Central memory CD4-positive, alpha-beta T cell (primary cell): ENCODE measurements at places on chromosomes 1 and 21.

GRCh38 chr1:15668089-15668754 is 15.9 kb upstream of the PLEKHM2 start:
- DNase-seq: no peak

DNA sequence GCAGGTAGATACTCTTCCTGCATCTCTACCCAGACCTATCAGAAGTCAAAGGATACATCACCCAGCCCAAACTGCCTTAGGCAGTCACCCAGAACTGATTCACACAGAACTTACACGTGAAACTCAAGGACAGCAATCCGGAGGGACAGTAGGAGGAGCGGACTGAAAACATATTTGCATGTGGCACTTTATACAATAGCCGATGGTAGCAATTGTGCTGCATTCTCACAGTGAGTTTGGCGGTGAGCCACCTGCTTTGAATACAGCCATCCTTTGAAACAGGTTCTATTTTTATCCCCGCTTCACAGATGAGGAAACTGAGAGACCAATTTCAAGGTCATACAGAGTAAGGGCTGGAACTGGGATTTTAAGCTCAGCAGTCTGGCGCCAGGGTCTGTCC is 69.5 kb downstream of the EDEM3 start:
- DNase-seq: no peak

DNA sequence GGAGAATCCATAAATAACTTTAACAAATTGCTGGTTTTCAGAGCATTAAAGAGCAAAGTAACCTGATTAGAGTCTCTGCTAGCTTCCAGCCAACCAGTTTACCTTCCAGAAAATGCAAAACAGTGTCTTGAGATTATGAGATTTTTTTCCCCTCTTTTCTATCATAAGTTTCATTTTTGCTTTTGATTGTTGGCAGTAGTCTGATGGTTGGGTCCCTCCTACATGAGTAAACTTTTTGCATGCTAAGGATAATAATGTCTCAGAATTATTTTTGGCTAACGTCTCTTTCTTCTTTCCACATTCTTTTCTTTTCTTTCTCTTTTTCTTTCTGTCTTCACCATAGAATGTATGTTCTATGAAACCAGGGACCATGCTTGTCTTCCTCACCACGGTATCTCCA is 6.3 kb upstream of the ADAMTS5 start:
- no peak for DNase-seq

GRCh38 chr1:109133815-109134214 is 19.9 kb downstream of the ELAPOR1 start:
- DNase-seq: no peak

DNA sequence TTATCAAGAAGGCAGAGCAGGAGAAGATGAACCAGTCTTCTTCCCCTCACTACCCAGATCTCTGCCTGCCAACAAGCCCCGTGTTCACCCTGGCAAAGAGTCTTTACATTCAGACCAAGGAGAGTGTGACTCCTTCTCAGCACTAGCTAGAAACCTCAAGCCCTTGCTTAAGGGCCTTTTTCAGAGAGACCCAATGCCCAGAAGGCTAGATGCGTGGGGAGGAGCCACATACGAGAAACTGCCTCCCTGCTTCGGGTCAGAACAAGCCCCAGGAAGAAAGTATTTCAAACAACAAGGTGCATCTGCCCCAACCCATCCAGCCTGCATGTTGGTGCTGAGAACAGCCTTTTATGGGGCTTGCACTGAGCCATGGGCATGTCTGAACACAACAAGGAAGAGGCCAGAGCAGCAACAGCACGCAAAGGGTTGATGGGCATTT is 152.7 kb upstream of the CAMK1G start:
- no peak for DNase-seq

- DNase-seq: no peak
Measured at GRCh38 chr1:161987872-161988271, 35.8 kb downstream of the OLFML2B start.

DNA sequence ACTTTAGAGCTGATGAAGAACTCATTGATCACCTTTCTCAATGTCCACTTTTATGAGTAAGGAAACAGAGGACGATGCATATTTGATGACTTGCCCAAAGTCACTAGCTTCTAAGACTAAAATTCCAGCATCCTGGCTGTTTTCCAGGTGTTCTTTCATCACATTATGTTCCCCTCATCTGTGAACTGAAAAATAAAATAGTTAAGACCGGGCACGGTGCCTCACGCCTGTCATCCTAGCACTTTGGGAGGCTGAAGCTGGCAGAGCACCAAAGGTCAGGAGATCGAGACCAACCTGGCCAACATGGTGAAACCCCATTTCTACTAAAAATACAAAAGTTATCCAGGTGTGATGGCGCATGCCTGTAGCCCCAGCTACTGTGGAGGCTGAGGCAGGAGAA is 297.5 kb downstream of the DUSP10 start:
- DNase-seq: no peak

GRCh38 chr21:44548381-44548780 is 2.9 kb downstream of the KRTAP10-2 start:
- no peak for DNase-seq

GRCh38 chr1:52552505-52553361 is at the start of gene TUT4:
Gene TUT4 (minus strand): TSS chr1:52553092. CDS start chr1:52526280, 26,812 bp downstream.
- peak; percentile 71 for DNase-seq

DNA sequence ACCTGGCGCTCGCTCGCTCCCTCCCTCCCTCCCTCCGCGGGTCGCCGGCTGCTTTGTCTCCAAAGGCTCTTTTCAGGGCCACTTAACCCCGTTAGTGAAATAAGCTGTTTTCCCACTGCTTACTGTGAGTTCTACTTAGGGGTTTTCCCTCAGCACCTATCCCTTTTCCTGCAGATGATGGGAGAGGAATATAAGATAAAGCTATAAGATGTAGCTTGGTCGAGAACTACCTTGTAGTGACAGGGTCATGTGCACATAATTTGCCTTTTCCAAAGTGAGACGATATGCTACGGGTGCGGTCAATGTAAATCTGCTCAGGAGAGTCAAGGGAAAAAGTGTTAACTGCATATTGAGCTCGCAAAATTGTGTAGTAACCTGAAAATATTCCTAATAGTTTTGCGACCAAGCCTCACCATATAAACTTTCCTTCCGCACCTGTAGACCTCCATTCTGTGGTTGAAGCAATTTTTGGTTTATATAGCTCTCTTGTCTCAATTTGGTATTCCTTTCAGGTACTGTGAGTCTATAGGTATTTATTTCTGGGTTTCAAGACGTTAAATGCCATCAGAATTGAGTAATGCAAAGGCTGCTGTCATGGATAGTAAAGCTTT is 55.8 kb upstream of the BOLA1 start:
- DNase-seq: peak; percentile 3

- DNase-seq: no peak
Measured at GRCh38 chr1:183580281-183580682, 10.0 kb downstream of the NCF2 start.

DNA sequence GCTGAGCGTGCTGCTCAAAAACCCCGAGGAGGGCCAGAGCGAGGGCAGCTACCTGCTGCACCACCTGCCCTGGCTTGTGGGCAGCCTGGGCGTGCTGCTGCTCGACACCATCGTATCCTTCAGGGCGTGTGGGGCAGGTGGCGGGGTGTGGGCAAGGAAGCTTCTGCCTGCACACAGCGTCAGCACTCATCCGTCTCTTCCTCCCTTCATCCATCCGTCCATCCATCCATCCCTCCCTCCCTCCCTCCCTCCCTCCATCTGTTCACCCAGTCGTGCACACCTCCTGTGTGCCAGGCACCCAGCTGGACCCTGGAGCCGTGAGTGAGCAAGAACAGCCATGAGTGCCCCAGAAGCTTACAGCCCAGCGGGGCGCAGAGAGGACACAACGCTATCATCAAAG is 15.2 kb downstream of the SLC66A1 start:
- no peak for DNase-seq

DNA sequence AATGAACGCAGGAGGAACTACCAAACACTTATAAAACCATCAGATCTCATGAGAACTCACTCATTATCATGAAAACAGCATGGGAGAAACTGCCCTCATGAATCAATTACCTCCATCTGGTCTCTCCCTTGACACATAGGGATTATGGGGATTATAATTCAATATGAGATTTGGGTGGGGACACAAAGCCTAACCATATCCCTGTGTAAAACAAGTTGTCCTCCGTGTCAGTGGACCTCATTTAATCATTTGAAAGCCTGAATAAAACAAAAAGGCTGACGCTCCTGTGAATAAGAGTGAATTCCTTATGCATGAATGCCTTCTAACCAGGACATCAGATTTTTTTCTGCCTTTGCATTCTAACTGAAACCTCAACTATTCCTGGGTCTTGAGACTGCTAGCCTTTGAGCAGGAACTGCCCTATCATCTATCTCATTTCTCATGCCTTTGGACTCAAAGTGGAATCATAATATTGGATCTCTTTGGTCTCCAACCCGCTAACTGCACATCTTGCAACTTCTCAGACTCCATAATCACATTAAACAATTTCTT is 648.8 kb downstream of the ADGRL2 start:
- no peak for DNase-seq

- no peak for DNase-seq
Measured at GRCh38 chr1:232902774-232903350, 47.5 kb upstream of the NTPCR start.

GRCh38 chr1:154141240-154141639 is 13.6 kb downstream of the NUP210L start:
- DNase-seq: no peak

DNA sequence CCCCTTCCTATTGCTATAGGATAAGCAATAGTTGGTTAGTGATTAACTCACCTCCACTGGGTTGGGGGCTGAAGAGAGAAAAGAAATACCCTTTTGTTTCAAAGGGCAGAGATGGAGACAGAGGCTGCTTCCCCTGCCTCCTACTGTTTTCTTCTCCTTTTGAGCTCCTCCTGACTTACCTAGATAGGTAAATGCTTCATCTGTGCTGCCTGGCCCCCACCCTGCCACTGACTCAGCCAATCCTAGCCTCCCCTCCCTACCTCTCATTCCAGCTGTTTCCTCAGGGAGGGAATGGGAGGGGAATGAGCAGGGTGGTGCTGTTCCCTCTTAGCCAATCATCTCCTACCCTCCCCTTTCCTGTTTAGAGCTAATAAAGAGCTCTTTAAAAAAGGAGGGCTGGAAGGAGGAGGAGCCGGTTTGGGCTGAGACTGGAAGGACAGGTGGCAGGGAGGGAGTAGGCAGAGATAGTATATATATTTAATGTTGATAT is at the start of gene C1orf116:
C1orf116 (minus strand) TSS at position 229 of the 490 bp plus-strand sequence. CDS start 5,158 bp downstream, outside the sequence.
- no peak for DNase-seq

DNA sequence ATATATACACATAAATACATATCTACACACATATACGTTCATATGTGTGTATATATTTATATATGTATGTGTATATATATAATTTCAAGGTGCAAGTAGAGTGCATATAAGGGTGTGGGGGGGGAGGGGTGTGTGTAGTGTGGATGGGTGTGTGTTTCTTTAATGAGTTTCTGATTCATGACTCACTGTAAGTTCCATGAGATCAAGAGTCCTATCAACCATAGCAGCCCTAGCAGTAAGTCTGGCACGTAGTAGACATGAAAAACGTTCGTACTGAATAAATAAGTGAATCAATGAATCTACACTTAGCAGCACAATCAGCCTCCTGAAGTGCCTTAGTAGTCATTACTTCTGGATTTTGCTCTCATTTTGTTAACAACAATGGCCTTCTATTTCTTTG is 61.9 kb upstream of the KRTAP11-1 start:
- no peak for DNase-seq

- DNase-seq: no peak
Measured at GRCh38 chr1:180311011-180311730, 81.1 kb downstream of the LHX4 start.

- DNase-seq: no peak
Measured at GRCh38 chr1:245800901-245801605, 646.3 kb downstream of the KIF26B start.

DNA sequence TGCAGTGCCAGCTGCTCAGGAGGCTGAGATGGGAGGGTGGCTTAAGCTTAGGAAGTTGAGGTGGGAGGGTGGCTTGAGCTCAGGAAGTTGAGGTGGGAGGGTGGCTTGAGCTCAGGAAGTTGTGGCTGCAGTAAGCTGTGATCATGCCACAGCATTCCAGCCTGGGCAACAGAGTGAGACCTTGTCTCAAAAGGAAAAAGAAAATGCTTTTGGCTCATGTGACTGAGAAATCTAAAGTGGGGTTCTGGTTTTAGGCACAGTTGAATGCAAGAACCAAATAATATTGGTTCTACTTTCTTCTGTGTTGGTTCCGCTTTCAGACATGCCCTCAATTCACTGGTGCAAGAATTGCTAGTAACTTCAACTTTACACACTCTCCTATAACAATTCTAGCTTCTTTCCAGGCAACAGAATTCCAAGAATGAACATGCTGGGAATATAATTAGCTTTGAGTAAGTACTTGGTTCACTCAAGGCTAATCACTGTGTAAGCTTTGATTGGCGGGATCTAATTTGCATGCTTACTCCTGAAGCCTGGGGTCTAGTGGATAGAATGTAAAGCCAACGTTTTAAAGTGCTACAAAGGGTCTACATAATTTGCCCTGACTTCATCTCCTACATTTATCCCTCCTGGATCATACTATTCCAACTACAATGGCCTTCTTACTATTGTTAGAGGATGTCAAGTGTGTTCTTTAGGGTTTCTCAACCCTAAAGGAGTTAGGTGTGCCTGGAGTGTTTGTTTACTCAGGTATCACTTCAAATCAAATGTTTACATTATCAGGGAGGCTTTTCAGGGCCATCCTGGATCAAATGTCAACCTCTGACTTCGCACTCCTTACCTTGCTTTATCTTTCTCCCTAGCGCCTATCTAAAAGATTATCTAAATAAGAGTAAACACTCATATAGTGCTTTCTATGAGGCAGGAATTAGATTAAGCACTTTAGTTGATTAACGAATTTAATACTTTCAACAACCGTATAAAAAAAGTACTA is 115.1 kb downstream of the SLC16A1 start:
- DNase-seq: peak; percentile 9

DNA sequence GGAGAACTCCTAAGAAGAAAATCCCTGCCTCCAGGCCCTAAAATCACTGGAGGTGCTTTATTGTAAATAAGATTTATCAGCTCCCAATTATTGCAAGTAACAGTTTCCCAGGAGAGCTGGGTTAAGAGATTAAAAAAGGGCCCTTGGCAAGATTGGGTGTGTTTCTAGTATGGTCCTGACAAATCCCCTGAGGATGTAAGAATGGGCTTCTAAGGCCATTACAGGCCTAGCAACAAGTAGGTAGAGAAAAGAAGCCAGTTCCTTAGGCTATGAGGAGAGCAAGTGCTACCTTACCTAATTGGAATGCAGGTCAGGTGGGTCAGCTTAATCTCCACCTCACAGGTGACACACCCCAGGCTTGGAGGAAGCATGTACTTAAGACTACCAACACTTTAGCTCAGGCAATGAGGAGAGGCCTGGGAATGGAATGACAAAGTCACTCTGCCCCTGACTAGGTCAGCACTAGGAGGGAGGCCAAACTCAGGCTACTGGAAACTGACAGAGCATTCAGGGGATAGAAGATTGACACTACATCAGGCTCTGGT is 6.8 kb upstream of the OTUD7B start:
- no peak for DNase-seq
